NCI-H2081 treated with DMSO at 0.1 percent for 48 hours (cell line): ENCODE measurements at places on chromosomes 1 and 21.

GRCh38 chr1:213438339-213438738, 387.3 kb downstream of the RPS6KC1 start:
- no peak for DNase-seq

DNA sequence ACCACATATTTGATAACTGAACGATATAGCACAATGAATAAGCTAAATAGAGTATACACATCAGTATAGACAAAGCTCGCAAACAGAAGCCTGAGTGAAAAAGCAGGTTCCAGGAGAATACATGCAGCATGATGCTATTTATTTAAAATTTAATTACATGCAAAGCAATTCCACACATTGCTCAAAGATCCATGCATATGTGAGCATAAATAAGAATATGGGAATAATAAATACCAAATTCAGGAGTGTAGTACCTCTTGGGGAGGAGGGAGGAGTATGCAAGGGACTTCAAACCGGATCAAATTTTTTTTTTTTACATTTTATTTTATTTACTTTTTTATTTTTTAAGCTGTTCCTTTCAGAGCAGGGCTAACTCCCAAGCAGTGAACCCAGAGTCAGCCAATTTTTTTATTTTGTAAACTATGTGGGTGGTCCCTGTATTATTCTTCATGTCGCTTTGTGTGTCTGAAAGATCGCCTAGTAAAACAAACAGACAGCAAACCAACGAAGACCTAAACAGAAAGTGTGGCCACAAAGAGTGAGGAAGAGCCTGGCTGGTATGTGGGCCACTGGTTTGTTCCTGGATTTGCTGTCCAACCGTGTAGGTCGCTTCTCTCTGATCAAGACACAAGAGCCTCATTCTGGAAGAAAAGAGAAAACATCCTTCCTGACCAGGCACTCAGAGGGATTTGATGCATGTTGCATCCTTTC, 4.2 kb upstream of the SHISAL2A start:
- DNase-seq: no peak

GRCh38 chr1:14790982-14791381, 192.5 kb downstream of the KAZN start:
- DNase-seq: no peak

GRCh38 chr1:66500301-66500700, 33.7 kb upstream of the SGIP1 start:
- DNase-seq: no peak

GRCh38 chr1:16612332-16613172, 812 bp downstream of the NBPF1 start:
- no peak for DNase-seq

DNA sequence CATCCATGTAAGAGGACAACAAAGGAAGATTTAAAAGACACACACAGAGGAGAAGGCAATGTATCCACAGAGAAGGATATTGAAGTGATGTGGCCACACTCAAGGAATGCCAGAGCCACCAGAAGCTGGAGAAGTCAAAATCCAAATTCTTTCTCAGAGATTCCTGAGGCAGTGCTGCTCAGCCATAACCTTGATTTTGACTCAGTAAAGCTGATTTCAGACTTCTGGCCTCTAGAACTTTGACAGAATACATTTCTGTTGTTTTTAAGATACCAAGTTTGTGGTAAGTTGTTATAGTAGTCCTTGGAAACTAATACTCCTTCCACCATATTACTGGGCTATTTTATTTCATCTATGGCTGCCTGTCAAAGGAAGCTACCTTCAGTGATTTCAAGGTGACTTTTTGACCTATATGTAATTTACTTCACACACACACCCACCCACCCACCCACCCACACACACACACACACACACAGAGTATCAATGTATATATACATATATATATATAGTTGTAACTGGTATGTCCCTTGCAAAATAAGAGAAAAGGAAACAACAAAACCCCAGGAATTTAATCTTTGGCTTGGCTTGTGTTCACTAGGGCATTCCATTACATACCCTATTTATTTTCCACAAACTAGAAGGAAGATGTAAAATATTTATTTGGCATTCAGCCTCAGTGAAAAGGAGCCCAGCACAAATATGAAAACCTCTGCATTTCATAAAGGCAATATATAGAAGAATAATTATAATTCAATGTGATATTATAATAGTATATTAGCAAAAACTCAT, 142.1 kb upstream of the PTGFR start:
- DNase-seq: no peak

GRCh38 chr1:64197076-64197475, 6.3 kb upstream of the UBE2U start:
- no peak for DNase-seq

GRCh38 chr1:191176131-191176530, 698.5 kb upstream of the BRINP3 start:
- no peak for DNase-seq

- no peak for DNase-seq
These were observed 59.1 kb downstream of the FAAP20 start for GRCh38 chr1:2135441-2135841.

- DNase-seq: no peak
These were observed 54.0 kb upstream of the POU2F1 start for GRCh38 chr1:167166690-167167075.

- DNase-seq: no peak
These were observed 59.6 kb downstream of the USP24 start for GRCh38 chr1:55155522-55155921.

GRCh38 chr1:966704-967300, 520 bp downstream of the PLEKHN1 start:
- DNase-seq: no peak

- DNase-seq: no peak
These were observed 97.9 kb upstream of the EXO1 start for GRCh38 chr1:241749945-241750695.

DNA sequence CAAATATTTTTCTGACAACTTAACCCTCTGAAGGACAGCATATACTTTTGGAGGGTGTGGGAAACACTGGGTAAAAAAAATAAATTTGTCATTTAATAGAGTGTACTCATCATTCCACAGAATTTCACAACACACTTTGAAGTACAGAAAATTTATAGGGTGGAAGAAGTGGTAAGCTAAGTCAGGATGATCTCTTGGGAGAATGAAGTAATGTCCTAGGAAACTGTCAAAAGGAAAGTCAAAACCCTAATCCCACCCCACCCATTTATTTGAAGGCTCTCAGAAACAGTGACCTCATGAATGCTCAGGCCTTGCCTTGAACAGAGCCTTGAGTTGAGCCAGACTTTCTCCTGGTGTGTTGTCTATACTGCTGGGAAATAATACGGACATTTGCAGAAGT, 7.3 kb upstream of the UAP1 start:
- no peak for DNase-seq

- no peak for DNase-seq
These were observed 23.9 kb downstream of the PCNT start for GRCh38 chr21:46347791-46348381.

DNA sequence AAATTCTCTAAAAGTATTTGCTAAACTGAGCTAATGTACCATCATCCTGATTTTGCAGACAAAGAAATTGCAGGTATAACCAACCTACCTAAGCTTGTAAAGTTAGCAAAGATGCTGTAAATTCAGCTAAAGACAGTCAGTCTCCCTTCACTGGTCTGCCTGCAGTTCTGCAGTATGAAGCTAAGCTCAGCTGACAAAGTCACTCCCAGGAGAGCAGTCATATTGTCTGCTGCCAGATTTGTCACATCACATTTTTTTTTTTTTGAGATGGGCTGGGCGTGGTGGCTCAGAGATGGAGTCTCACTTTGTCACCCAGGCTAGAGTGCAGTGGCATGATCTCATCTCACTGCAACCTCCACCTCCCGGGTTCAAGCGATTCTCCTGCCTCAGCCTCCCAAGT, 8.9 kb upstream of the CMPK1 start:
- no peak for DNase-seq

DNA sequence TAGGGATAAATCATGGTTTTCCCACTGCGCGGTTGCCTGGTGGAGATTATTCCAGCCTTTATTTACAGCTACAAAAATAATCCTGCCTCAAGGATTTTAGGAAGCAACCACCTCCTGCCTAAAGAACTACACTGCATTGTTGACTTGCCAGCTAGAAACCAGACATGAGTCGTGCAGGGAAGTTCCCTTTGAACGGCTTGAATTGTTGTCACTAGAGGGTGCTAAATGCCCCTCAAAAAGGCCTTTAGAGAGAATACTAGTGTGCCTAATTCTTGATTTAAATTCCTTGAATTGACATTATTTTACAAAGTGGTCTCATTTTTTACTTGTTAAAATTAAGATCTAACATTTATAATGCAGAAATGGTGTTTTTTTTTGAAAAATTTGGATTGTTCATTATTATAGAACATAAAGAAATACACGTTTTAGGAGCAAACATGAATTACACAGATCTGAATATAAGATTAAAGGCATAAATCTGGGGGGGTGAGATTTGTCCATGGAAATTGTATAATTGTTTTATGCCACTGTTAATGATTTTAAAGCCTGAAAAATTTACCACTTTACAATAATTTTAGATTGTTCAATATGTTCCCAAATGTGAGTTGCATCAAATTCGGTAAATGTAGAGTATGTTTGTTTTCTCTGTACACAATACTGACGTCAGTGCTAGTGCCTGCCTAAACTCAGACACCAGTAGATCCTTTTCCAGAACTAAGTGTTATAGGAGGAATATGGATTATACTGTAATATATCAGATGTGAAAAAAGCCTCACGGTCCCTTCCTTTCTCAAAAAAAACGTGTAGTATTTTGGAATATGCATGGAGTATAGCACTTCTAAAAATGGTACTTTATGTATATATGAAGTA, 7.6 kb upstream of the ERG start:
- DNase-seq: peak; percentile 17

GRCh38 chr1:183185941-183186490, at the start of gene LAMC2:
TSS of gene LAMC2 (plus strand) at chr1:183186264. CDS start at chr1:183186353, 89 bp downstream.
- peak; percentile 33 for DNase-seq
